ENCODE measurements at places on chromosomes 3 and 15.

DNA sequence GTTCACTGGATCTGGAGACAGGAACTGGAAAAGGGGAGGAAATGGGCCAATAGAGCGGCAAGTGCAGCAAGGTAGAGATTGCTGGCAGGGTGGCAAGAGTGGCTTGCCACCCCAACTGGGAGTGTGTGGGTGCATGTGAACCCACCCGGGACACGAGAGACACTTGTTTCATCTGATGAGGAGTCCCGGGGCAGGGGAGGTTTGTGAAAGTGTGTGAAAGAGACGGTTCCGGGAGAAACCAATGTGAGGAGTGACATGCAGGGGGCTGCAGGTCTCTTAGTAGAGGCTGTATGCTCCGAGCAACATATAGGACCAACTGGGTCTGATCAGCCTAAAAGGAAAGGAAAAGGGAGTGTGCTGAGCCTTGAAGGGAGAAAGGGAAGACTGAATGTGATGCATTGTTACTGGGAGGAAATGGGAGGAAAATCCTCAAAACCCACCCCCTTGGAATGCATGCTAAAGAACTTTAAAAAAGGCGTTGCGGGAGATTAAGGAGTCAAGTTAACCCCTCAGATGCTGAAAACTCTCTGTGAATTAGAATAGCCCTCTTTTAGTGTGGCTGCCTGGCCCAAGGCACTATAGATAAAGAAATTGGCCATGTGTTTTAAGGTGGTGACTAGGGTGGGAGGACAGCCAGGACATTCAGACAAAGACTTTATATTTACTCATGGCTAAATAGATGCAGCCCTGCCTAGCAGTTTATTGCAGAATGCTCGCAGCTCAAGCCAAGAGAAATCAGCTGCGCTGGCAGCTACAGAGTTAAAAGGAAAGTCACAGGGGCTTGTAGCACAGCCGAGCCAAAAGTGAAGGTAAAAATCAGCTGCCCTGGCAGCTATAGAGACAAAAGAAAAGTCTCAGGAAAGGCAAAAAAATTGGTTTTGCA is 9.1 kb upstream of the SLC9C1 start:
- no peak for DNase-seq

DNA sequence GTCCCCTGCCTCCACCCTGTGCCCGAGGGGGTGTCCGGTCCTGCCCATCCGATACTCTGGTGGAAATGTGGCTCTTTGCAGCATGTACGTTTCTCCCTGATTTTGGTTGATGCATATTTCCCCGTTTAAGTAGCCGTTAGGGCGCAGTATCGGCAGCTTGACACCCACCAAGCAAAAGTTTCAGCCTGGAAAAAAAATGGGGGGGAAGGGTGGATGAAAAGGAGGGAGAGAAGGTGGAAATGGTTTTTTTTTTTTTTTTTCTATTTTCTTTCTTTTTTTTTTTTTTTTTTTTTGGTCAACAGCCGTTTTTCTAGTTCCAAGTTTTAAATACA is 1.3 kb downstream of the RAP2B start:
- DNase-seq = no peak

- peak; percentile 12 for DNase-seq
Observed at GRCh38 chr3:198107840-198108734, 148.1 kb downstream of the LMLN start.

GRCh38 chr3:184679056-184679816 is 32.6 kb downstream of the MAGEF1 start:
- no peak for DNase-seq

DNA sequence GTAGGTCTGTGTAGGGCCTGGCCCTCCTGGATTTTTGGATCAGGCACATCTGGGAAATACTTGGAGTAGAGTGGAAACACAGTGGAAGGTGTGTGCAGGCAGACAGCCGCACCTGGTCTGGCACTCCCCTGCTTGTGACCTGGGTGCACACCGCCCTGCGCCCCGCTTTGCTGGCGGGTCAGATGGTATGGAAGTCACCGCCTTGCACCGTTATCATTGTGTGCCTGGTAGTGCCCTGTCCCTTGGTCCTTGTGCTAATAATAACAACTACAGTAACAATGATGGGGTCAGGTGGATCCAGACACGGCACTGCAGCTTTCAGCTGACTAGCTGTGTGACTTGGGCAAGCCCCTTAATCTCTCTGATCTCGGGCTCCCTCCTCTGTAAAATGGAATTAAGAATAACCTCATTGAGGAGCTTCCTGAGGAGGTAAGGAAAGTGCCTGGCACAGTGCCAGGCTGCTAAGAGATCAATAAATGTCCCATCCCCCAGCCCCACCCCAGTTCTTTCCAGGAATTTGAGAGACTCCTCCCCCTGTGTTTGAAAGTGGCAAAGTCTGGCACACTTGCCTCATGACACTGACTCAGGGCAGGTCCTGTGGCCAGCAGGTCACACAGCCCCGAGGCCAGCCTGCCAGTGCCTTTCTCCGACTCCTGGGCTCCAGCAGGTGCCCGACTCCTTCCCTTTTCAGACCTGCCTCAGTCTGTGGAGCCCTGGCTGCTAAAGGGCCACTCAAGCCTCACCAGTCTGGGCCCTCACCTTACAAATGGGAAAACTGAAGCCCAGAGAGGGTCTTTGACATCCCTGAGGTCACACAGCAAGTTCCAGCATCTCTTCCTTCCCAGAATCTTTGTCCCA is 9.8 kb downstream of the ISG20 start:
- DNase-seq = peak; percentile 52
